ENCODE measurements at places on chromosomes 7 and 10.

- no peak for DNase-seq
Observed at GRCh38 chr7:131008840-131009711, 275.1 kb upstream of the KLF14 start.

- peak; percentile 94 for DNase-seq
Observed at GRCh38 chr7:111486472-111487142, 75.7 kb downstream of the IMMP2L start.

DNA sequence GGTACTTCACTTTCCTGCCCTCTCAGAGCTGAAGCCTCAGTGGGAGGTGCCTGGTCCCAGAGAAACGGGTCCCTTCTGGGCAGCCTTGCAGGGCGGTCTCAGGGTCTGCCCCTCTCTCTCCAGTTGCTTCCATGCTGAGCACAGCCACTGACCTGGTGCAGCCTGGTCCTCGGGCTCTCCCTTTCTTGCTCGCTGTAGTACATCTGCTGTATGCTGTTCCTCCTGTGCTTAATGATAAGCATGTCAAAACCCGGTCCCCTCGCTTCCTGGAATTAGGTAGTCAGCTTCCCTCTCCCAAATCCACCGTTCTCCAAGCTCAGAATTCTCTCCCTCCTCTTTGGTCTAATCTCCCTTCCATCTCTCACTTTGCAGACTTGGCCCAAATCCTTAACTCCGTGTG is 11.0 kb upstream of the HPS1 start:
- DNase-seq = no peak

- no peak for DNase-seq
Observed at GRCh38 chr7:91140982-91141381, 123.3 kb upstream of the FZD1 start.

DNA sequence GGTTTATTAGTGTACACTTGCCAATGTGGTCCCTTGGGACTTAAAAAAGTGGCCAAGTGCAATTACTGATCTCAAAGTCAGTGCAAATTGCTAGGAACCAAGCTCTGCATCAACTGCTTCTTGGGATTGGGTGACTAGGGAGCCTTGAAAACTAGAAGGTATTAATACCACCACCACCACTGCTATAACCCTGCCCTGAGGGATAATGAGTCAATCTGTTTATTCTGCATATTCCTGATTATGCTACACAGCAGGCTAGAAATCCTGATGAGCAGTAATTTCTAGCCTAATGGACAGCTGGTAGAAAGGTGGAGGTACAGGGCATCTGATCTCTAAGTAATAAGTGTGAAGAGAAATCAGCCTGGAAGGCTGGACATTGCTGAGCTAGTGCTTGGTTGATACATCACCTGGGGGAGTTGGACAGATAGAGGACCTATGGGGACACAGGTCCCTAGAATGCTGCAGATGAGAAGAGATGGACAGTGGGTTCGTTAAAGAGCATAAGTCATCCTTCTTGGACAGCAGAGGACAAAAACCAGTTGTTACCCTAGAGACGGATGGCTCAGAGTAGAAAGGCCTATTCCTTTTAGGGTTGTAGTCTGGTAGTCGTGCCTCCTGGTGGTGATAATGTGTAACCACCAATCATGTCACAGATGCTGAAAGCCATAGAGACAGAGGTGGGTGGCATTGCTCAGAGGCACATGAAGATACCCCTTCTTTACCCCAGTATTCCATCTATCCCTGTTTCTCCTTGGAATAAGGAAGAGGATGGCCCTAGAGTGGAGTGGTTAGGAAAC is 554.8 kb downstream of the SORCS1 start:
- no peak for DNase-seq
